ENCODE measurements at places on chromosomes 7 and 10.

- DNase-seq = no peak
These were observed 163.7 kb downstream of the ARL4A start for GRCh38 chr7:12851142-12851541.

- no peak for DNase-seq
These were observed 36.5 kb downstream of the XPNPEP1 start for GRCh38 chr10:109886781-109887140.

- no peak for DNase-seq
These were observed 559.6 kb downstream of the GATA3 start for GRCh38 chr10:8614054-8614565.

GRCh38 chr10:43371418-43371817, at the start of gene FXYD4:
TSS of gene FXYD4 (plus strand) at chr10:43371636. CDS start at chr10:43373747, 2,111 bp downstream.
- no peak for DNase-seq

DNA sequence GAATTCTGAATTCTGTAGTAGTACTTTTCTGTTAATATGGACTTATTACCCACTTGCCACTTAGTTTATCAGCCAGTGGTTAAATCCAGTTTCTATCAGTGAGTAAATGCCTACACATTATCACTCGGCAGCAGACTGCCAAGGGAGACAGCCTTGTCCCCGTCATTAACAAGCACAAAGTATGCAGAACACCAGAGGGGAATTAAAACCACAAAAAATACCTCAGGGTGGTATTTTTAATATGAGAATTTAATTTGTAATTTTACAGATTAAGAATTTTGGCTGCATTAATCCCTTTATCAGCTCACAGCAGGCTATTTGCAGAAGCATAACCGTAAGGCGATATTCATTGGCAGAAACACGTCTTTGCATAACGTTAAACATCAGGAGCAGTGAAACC, 150.0 kb upstream of the FZD1 start:
- no peak for DNase-seq
